Ascending aorta (tissue), 2 donors: ENCODE measurements at places on chromosomes 1 and 21.

DNA sequence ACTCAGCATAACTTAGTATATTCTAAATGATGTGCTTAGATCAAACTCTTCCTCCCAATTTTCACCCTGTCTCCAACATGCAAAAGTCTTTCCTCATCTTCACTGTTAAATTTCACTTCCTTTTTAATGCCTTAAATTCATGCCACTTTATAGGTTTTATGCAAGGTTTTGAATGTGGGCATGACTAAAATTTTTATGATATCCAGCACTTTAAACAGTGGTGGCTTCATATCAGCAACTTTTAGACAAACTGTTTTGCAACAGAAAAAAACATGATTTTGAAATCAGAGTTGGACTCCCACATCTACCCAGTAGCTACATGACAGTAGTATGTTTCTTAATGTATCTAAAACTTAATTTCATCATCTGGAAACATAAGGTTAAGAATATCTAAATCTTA lies 84.7 kb upstream of the ZP4 start:
- no peaks in the 10 kb centered on the region for H3K27me3 ChIP-seq
- no peaks in the 10 kb centered on the region for H3K36me3 ChIP-seq
- no peak for DNase-seq
- no peak overlapping the region for H3K4me3 ChIP-seq
- no peaks in the 10 kb centered on the region for H3K4me1 ChIP-seq
- H3K27ac ChIP-seq: no peak overlapping the region

- no peaks in the 10 kb centered on the region for H3K27me3 ChIP-seq
- no peak for DNase-seq
- no peaks in the 10 kb centered on the region for H3K4me1 ChIP-seq
- peak overlapping the region; percentile 44 for H3K27ac ChIP-seq
- H3K36me3 ChIP-seq: no peaks in the 10 kb centered on the region
Measured at GRCh38 chr1:56394298-56394697, 185.1 kb downstream of the PLPP3 start.

GRCh38 chr1:89844860-89845259 lies 24.0 kb downstream of the LRRC8D start:
- H3K4me3 ChIP-seq: no peak overlapping the region
- peaks cover 9% of the 10 kb centered on the region for H3K4me1 ChIP-seq
- no peaks in the 10 kb centered on the region for H3K27me3 ChIP-seq
- DNase-seq: no peak
- no peak overlapping the region for H3K27ac ChIP-seq
- H3K36me3 ChIP-seq: no peaks in the 10 kb centered on the region

- no peak overlapping the region for H3K27ac ChIP-seq
- peaks cover 6% of the 10 kb centered on the region for H3K36me3 ChIP-seq
- no peaks in the 10 kb centered on the region for H3K4me1 ChIP-seq
- no peak for DNase-seq
- no peaks in the 10 kb centered on the region for H3K27me3 ChIP-seq
Measured at GRCh38 chr1:41171266-41171874, 70.7 kb downstream of the SCMH1 start.

DNA sequence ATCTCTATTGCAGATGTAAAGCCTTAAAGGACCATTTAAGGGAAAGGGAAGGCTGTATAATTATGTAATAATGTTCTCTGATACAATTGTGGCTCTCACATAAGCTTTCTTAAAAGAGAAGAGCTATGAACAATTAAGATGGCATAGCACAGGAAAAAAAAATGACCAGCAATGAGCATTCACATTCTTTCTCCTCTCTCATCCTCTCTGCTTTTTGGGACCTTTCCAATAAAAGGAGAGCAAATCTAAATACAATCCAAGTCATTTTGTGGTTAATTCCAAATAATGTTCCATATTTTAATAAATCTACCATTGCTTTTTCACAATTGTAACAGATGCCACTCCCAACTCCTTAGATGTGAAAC lies 23.5 kb downstream of the SMYD3 start:
- no peak for DNase-seq
- H3K27me3 ChIP-seq: no peaks in the 10 kb centered on the region
- H3K36me3 ChIP-seq: no peaks in the 10 kb centered on the region

- H3K4me1 ChIP-seq: no peaks in the 10 kb centered on the region
- H3K36me3 ChIP-seq: no peaks in the 10 kb centered on the region
- DNase-seq: no peak
- no peak overlapping the region for H3K4me3 ChIP-seq
- H3K27me3 ChIP-seq: no peaks in the 10 kb centered on the region
Measured at GRCh38 chr1:10759413-10760200, 36.8 kb downstream of the CASZ1 start.

DNA sequence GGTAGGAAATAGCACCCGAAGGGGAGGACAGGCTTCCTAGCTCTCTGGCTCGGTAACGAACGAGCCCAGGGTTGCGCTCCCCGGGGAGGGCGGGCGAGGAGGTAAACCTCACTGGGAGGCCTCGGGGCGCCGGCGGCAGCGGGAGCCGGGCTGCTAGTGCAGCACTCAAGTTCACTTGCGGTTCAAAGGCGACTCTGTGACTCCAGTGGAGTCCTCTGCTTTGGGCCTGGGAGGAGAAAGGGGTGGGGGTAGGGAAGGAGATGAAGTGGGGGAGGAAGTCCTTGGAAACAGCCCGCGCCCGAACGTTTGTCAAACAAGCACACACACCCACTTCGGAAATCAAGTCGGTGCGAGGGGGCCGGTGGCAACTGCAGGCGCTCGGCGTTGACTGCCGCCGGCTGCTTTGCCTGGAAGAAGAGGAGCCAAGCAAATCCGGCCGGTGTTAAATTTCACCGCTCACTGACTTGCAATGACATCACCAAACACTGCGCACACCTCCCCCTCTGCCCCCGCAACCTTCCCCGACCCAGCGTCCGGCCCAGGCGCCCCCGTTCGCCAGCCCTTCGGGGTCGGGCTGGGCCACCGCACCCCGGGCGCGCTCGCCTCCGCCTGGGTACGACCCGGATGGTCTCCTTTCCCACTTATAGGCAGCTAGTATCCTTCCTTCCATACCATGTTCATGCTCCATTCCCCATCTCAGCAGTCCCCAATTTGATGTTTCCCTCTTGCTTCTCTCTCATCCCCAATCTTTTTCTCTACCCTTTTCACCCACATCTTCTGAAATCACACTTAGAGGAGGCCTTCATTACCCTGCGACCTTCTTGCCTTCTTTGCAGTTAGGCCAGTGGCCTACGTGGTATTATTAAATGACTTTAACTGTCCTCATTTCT lies at the start of gene COL24A1:
COL24A1 (minus strand) TSS at position 207 of the 890 bp plus-strand sequence. CDS start 376 bp downstream, outside the sequence.
- H3K4me3 ChIP-seq: peak within 1 kb of the TSS; percentile 60
- no peak within 1 kb of the TSS for H3K27ac ChIP-seq
- no peaks in the 10 kb centered on the region for H3K4me1 ChIP-seq
- no peaks in the 10 kb centered on the region for H3K27me3 ChIP-seq

- H3K27me3 ChIP-seq: no peaks in the 10 kb centered on the region
- H3K4me3 ChIP-seq: no peak overlapping the region
- no peak for DNase-seq
- H3K27ac ChIP-seq: no peak overlapping the region
- H3K4me1 ChIP-seq: peaks cover 9% of the 10 kb centered on the region
Measured at GRCh38 chr1:54317084-54317483, 89.1 kb downstream of the SSBP3 start.

DNA sequence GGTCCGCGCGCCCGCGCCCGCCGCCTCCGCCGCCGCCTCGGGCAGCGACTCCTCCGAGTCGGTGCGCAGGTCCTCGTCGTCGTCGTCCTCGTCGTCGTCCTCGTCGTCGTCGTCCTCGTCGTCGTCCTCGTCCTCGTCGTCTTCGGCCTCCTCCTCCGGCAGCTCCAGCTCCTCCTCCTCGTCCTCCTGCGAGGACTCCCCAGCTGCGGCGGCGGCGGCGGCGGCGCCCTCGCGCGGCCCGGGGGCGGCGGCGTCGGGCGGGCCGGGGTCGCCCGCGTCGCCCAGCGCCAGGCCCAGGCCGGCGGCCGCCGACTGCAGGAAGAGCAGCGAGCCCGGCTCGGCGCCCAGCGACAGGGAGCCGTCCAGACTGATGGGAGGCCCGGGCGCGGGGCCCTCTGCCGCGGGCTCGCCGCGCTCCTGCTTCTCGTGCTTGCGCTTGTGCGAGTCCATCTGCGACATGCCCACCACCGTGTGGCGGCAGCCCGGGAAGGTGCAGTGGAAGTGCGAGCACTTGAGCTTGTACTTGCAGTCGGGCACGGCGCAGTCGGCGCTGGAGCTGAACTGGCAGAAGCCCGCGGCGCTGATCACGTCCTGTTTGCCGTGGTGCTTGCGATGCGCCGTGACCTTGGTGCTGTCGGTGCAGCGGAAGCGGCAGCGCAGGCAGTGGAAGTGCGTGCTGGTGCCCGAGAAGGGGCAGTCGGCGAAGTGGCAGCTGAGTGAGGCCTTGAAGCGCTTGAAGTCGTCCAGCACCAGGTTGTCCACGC lies 157.3 kb downstream of the CASZ1 start:
- peak overlapping the region; percentile 23 for H3K4me3 ChIP-seq
- peaks cover 27% of the 10 kb centered on the region for H3K36me3 ChIP-seq
- H3K27me3 ChIP-seq: no peaks in the 10 kb centered on the region
- H3K27ac ChIP-seq: no peak overlapping the region
- no peak for DNase-seq
